ENCODE measurements at places on chromosomes 3 and 15.

- no peak for DNase-seq
Measured at GRCh38 chr3:23259515-23259914, 56.4 kb downstream of the UBE2E2 start.

DNA sequence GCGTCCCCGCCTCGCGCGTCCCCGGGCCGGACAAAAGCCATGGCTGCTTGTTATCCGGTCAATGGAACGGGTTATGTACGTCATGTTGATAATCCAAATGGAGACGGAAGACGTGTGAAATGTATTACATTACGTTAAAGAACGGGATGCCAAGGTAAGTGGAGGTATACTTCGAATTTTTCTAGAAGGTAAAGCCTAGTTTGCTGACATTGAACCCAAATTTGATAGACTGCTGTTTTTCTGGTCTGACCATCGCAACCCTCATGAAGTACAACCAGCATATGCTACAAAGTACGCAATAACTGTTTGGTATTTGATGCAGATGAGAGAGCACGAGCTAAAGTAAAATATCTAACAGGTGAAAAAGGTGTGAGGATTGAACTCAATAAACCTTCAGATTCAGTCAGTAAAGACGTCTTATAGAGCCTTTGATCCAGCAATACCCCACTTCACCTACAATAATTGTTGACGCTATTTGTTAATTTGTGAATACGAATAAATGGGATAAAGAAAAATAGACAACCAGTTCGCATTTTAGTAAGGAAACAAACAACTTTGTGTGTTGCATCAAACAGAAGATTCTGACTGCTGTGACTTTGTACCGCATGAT is 19.8 kb downstream of the WDR73 start:
- DNase-seq, result no peak

DNA sequence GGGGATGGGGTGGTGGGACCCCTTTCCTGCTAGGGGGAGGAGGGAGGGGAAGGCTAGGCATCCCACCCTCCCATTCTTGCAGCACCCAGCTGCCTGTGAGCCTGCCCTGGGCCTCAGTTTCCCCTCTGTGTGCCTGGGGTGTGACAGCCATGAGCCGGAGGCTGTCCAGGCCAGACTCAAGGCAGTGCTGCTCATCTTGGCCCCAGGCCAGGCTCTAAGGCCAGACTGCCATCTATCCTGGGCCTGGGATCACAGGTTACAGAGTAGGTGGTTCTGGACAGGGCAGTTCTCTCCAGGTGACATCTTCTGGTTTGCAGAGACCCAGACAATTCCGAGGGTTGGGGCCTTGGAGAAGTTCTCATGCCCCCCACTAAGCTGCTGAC is 3.3 kb upstream of the VILL start:
- no peak for DNase-seq

DNA sequence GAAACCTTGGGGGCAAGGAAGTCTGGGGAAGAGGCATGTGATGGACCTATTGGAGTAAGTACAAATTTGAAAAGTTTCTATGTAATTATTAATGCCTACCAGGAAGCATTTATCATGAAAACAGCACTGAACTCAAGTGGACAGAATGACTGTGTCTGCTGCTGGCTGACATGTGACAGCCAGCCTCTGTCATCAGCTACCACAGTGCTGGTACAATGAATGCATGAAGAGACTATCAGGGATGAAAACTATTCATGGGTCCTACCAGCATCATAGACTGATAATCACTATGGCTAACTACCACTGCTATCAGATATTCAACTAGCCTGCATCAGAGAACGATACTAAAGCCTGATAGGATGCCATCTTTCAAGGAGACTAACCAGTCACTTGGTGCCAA is 193.5 kb downstream of the RAP2B start:
- no peak for DNase-seq

DNA sequence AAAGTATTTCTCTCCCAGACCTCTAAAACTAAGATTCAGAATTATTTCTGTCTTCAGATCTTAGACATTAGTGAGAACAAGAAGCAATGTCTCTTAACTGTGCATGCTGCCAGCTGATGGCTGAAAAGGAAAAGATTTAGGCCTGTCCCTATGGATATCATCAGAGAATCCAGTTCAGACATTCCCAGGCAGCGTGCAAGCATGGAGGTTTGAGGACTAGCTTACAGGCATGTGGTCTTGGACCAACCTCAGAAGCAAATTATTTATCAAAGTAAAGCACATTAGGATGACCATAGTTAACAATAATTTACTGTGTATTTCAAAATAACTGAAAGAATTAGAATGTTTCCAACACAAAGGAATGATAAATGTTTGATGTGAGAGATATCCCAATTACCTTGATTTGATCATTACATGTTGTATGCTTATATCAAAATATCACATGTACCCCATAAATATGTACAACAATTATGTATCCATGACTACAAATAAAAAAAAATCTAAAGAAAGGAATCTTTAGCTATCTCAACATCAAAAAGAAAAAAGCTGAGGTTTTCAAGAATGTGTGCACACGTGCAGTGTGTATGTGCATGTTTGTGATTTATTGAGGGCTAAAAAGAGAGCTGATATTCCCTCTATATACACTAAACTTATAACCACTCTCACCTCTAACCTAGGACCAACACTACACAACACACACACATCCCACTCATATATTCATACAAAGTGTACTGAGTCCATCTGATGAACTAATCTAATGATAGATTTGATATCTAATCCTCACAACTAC is 108.9 kb upstream of the THBS1 start:
- no peak for DNase-seq

- no peak for DNase-seq
Measured at GRCh38 chr3:9409981-9410854, 12.8 kb downstream of the SETD5 start.

DNA sequence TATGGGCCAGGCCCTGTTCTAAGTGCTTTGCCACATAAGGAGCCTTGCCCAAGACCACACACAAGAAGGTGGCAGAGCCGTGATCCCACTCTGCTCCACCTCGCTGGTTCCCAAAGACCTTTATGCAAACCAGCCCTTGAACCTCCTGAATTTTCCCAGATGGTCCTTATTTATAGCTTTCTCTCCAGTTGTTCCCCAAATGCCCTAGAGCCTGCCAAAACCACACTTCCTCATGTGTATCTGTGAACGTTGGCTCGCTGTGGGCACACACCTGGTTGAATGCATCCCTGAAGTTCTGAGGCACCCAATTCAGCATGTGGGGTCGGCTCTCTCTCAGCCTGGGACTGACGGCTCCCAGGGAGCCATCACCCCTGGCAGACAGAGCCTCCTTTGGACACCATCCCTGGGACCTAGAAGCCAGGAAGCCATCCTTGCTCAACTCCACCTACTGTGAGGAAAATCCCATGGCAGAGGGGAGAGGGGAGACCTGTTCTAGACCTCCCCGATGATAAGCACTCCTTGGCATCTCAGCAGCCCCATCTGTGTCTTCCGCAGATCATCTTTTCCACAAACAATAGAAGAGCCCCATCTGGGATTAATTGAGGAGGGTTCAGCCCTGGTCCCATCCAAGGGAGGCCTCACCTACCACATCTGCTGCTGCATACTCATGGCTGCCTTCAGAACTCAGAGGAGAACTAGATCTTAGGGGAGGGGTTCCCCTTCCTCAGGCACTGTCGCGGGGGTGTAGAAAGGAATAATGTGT is 42.3 kb upstream of the LIMD1 start:
- DNase-seq, result no peak

DNA sequence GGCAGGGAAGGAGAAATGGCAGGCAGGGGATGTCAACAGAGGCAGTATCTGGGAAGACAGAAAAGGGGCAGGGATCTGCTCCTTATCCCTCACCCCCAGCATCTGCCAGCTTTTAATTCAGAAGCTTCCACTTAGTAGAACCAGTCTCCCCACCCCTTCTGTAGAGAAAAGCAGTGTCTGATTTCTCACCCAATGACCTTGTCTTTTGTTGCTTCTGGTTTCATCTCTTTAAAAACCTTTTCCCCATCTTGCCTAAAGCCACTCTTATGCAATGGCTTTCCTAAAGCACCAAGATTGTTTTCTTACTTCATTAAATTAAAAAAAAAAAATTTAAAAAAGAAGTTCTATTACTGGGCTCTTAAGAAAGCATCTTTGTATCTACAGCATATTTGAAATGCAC is 27.8 kb downstream of the ARHGEF3 start:
- DNase-seq, result no peak

- no peak for DNase-seq
Measured at GRCh38 chr15:60916679-60917460, 312.2 kb downstream of the RORA start.

DNA sequence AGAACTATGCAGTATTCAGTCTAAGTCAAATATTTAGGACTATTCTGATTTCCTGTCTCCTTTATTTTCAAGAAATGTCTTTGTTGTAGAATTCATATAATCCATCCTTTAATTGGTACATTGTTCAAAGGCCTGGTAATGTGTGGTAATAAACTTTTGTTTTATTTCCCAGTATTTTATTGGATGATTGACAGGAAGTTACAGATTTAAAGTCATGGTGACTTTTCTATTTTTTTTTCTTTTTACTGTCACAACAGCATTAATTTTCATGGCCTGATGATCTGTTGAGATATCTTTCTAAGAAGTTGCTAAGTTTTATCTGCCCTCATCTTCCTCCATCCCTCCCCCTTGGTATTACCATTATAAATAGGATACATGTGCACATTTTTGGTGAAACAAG is 161.7 kb downstream of the PTPRG start:
- no peak for DNase-seq

- no peak for DNase-seq
Measured at GRCh38 chr3:62700357-62700756, 174.9 kb downstream of the CADPS start.

GRCh38 chr3:62723166-62723913 is 151.9 kb downstream of the CADPS start:
- DNase-seq, result no peak

DNA sequence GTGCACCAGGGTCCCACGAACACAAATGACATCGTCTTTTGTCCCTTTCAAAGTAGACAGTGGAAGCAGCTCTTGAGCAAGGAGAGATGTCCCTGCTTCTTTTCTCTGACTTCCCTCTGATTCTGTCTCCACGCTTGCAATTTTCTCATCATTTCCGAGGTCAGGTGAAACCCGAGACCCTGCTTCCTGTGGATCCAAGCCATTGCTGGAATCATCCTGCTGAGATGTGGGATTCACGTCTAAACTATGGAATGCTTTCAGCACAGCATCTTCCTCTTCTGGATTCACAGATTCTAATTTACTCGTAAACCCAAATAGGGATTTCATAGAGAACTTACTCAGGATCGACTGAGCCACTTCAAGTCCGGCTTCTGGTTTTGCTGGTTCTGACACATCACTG is 127.1 kb downstream of the FMN1 start:
- no peak for DNase-seq

Data from NCI-H1436 treated with DMSO at 0.1 percent for 48 hours (cell line).